ENCODE measurements at places on chromosomes 13 and 19.

DNA sequence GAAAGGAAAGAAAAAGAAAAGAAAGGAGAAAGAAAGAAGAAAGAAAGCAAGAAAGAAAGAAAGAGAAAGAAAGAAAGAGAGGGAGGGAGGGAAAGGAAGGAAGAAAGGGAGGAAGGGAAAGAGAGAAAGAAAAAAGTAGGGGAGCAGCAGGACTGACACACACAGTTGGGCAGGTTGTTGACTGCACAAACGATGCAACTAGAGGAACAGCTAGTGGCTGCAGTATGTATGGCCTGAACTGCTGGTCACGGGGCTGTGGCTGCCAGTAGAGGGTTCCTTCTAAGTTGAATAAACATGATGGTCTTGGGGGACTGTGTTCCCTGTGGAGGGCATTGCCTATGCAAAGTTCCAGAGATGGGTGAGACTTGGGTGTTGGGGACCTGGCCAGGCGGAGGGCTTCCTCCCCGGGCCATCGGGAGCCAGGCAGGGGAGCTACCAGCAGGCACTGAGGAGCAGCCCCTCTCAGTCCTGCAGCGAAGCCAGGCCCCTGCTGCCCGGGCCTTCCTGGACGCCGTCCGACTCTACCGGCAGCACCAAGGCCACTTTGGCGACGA, 16.7 kb upstream of the COLGALT1 start:
- no peak for DNase-seq

GRCh38 chr13:48400090-48400694, 12.7 kb downstream of the LPAR6 start:
- no peak for DNase-seq

GRCh38 chr13:74987124-74987690, 494.8 kb downstream of the TBC1D4 start:
- no peak for DNase-seq

DNA sequence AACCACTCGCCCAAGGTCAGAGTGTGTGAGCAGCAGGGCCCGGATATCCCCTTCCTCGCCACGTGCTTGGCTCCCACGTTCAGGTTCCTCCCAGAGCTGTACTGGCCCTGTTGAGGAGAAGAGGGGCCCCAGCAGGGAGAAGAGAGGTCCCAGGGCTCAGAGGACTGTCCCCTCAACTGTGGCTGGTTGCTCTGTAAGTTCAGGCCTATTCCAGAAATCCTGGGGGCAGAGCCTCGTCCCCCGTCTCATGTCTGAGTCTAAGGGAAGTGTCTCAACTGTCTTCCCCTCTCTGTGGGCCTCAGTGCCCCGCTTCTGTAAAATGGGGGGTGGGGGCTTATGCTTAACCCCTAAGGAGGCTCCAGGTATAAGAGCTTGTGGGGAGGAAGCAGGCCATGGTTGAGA, 3.9 kb downstream of the PPP5C start:
- no peak for DNase-seq

- no peak for DNase-seq
These were observed 53.5 kb upstream of the TSC22D1 start for GRCh38 chr13:44629465-44630183.

GRCh38 chr13:34899888-34900287, 42.2 kb upstream of the NBEA start:
- no peak for DNase-seq

- DNase-seq, result no peak
These were observed 45.6 kb downstream of the LHFPL6 start for GRCh38 chr13:39557285-39557955.

DNA sequence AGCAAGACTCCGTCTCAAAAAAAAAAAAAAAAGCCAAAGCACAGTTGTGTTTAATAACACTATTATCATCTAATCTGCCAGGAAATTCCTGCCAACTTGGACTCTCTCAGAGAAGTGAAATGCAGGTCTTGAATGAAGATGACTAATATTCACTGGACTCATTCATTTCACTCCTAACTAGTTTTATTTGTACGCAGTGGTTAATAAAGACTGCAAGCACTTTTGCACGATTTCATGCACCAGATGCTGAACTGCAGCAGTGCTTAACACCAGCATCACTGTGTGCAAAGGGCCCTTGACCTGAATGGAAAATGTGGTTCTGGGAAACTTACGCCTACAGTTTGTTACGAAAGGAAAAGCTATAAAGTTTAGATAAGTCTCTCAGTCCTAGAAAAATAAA, 63.3 kb downstream of the DHRS12 start:
- no peak for DNase-seq

- peak; percentile 88 for DNase-seq
These were observed 5.9 kb downstream of the WIZ start for GRCh38 chr19:15443838-15444237.

DNA sequence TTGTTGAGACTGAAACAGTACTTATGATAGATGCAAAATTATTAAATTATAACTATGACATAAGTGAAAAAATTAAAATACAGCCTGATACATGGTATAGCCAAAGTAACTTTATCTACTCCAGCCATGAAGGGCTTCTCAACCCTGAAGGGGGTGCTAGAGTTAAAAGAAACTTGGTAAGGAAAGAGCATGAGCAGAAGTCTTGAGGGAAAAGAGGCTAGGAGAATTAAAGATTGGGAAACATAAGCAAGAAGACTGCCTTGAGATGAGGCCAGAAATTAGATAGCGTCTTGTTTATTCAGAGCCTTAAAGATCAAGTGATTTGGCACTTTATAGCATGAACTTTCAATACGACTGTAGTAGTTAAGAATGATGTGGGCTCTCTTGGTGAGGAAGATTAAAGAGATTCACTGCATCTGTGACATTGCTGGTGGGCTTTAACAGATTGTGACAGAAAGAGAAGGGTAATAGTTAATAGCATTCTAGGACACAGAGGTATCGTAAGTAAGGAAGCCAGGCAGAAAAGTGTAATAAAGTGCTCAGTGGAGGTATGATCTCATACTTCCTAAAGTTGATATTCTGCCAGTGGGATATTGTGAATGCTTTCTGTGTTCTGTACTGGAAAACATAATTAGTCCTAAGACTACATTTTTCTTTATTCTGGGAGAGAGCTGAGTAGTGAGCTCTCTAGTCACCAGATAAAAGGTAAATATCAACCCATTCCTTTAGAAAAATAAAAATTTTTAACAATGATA, 385.4 kb upstream of the PRR20A start:
- no peak for DNase-seq

GRCh38 chr13:60584976-60585375, 188.0 kb downstream of the TDRD3 start:
- no peak for DNase-seq

GRCh38 chr19:4278419-4279266, at the start of gene SHD:
SHD (plus strand) TSS chr19:4279266; CDS start chr19:4280064, 798 bp downstream.
- no peak for DNase-seq

GRCh38 chr13:39602277-39602613, 748 bp downstream of the LHFPL6 start:
- no peak for DNase-seq

DNA sequence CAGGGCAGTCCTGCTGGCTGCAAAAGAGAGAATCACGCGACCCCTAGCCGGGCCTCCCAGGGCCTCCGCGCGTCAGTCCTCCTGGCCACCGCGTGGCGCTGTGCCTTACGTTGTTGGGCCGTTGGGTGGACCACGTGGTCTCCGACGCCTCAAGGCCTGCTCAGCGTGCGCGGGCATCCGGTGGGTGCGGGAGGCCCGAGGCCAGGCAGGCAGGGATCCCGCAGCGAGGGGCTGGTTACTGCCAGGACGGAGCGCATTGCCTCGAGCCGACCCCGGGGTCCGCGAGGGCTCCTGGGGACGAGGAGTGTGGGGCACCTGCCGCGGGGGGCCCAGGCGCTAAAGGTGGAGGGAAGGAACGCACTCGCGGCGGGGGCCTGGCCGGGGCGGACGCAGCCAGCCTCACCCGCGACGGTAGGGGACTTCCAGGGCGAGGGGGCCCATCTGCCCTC, at the start of gene TDRD12:
Gene TDRD12, plus strand, starts transcription at position 157 of the 449 bp plus-strand sequence. CDS start 306 bp downstream, outside the sequence.
- no peak for DNase-seq

DNA sequence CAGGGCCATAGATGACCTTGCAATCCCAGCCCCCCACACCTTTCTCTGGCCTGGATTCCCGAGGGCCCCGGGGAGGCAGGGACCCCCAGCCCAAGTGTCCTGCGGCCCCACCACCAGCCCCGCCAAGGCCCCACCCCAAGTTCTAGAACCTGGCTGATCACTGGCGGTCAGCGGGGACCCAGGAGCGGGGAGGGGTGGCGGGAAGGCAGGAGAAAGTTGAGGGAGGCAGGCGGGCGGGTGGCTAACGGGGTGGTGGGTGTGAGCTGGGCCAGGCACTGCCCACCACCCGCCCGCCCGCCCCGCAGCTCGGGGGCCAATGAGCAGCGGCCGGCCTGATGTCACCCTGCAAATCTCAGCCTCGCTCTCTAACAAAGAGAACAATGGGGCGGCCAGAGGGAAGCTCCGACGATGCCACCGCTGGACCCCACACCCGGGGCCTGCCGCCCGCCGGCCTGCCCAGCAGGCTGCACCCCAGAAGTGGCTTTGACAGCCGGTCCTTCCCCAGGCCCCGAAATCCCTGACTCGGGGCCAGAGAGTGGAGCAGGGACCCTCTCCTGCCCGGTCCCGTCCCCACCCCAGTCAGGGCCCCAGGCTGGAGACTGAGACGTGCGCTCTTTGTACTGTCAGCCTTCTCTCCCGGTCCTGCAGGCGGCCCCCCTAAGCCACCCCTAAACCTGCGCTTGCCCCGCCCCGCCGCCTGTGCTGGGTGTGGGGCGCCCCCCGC, 1.6 kb downstream of the MEX3D start:
- peak; percentile 75 for DNase-seq

DNA sequence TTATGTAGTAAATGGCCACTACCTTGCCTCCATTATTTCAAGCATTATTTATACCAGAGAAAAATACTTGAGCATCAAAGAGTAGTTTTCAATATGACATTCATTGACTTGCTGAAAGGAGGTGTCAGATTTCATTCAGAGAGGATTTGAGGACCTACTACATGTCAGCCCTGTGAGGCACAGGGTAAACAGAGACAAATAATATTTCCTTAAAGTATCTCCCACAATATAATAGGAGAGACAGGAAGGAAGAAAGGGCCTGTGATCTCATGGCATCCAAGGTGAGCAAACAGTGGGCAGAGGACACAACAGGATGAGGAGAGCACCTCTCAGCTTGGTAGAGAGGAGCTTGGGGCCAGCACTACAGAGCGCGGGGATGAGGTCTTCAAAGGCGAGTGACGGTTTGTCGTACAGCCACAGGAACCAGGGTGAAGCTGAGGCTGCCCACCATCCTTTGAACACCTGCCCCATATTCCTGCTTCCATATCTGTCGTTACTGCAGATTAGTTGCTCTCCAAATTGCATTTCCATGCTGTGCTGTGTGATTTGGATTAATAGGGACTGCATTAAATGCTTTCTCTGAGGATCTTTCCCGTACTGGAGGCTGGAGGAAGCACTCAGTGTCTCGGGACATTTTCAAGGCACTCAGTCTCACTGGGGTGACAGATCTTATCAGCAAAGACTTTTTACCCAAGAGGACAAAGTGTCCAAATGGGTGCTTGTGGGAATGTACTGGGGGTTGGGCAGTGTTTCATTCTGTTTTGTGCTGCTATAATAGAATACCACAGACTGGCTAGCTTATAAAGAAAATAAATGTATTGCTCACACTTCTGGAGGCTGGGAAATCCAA, 59.2 kb downstream of the GJA3 start:
- DNase-seq, result no peak

DNA sequence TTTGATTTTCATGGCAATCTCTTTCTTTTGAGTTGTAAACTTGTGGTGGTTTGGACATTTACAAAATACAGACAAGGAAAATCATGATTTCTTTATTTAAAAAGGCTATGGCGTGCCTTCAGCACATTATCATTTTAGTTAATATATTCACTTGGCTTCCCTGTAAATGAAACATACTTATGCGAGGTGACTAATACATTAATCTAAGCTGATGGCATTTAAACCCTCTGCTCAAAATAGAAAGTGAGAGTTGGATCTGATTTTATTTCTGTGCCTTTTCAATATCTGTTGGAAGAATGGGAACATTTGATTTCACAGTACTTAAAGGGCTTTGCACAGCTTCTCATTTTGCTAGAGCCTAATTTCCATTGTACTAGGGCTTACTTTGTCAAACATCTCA, 289.8 kb downstream of the MTUS2 start:
- no peak for DNase-seq

DNA sequence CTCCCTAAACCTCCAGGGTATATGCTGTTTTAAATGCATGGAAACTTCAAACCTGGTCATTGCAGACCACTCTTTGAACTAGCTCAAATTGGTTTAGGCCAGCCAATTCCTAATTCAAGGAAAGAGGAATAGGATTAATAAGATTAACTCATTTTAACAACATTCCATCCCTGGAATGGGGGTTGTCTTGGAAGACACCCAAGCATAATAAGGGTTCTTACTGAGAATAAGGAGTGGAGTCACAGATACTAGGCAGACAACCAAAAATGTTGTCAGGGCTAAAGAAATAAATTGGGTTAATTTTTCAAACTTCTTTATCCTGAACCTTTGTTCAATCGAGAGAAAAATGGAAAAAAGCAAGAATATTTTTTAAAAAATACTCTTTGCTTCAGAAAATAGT, 186.2 kb downstream of the PCDH9 start:
- DNase-seq, result no peak

- DNase-seq, result no peak
These were observed 2.7 kb upstream of the DNAAF3 start for GRCh38 chr19:55169136-55169535.

GRCh38 chr13:44068169-44068568, 188.5 kb downstream of the LACC1 start:
- no peak for DNase-seq

GRCh38 chr13:98719527-98720250, 32.8 kb downstream of the SLC15A1 start:
- DNase-seq, result no peak

DNA sequence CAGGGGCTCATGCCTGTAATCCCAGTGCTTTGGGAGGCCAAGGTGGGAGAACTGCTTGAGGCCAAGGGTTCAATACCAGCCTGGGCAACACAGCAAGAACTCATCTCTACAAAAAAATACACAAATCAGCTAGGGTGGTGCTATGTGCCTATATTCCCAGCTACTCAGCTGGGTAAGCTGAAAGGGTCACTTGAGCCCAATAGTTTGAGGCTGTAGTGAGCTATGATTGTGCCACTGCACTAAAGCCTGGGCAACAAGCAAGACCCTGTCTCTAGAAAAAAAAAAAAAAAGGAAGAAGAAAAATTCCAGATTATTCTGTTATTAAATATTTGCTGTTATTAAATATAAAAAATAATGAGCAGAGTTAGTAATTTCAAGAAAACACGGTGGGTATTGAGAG, 131.1 kb downstream of the RGCC start:
- no peak for DNase-seq

- no peak for DNase-seq
These were observed 1552.2 kb downstream of the PCDH9 start for GRCh38 chr13:65677906-65678305.

- no peak for DNase-seq
These were observed 86.4 kb downstream of the RGCC start for GRCh38 chr13:41543664-41544300.

- DNase-seq, result peak; percentile 90
These were observed 4.9 kb downstream of the HRC start for GRCh38 chr19:49150106-49150943.

- no peak for DNase-seq
These were observed 57.5 kb downstream of the GPC6 start for GRCh38 chr13:93284064-93284463.

- no peak for DNase-seq
These were observed 668 bp downstream of the ZFR2 start for GRCh38 chr19:3867971-3868769.

All from psoas muscle (tissue), 8 donors.